ENCODE measurements at places on chromosomes 11 and 22.

GRCh38 chr11:24297461-24297860 lies 199.4 kb upstream of the LUZP2 start:
- DNase-seq = no peak

DNA sequence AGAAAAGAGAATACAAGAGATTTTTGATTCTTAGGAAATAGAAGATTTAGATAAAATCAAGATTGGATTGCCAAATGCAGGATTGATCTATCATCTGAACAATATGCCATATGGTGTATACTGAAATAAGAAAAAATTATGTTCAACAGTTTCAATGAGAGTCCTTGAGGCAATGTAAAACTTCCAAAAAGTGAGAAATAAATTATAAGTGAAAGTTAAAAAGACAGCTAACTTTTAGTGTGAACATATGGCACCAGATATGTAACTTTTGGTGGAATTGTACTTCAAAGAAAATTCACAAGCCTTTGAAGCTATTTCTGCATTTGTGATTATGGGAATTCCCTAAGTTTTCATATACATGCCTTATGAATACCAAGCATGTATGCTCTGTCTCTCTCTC lies 200.5 kb upstream of the ANO3 start:
- no peak for DNase-seq

DNA sequence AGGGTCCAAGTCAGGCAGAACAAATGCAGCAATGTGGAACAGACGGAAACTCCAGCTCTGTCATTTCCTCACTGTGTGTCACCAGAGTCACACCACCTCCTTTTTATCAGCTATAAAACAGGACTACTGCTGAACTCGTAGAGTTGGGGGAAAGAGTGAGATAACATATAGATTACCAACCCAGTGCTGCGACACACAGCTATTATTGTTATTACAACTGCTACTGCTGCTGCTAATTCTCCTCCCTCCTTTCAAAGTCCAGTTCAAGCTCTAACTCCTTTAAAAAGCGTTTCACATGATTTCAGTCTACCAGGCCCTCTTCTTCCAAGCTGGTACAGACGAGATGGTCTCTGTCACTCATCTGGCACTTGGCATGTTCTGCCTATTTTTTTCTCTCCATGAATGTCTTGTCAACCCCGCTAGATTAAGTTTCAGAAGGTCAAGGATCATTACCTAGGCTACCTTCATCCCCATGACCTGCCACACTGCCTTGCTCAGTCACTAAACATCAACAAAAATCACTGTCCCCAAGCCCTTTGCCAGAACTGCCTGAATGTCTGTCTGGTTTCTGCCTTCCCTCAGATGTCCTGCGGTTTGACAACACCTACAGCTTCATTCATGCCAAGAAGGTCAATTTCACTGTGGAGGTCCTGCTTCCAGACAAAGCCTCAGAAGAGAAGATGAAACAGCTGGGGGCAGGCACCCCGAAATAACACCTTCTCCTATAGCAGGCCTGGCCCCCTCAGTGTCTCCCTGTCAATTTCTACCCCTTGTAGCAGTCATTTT lies 3.7 kb upstream of the MTFP1 start:
- DNase-seq = no peak

DNA sequence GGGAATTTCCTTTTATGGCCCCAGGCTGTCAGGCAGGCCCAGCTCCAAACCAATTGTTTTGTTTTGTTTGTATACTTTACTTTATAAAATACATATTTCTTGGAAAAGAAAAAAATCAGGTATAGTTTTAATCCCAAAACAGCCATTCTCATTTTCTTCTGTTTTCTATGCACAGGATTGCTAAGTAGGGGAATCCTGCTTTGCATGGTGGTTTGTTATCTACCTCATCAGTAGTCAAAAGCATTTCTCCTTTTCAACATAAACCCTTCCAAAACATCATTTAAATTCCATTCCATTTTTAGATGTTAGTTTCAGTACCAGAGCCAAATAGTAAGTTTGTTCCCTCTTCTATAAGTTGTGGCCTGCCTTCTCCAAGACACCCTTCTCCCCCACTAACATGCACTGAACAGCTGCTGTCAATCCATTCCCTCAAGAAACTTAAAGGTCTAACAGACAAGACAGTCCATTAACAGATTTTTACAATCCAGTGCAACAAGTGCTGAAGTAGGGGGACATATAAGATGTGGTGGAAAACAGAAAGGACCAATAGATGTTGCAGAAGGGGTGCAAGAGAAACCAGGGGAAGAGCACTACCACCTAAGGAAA lies 3.7 kb downstream of the ILK start:
- no peak for DNase-seq

Measured in EL (cell line).